ENCODE measurements at places on chromosomes 11 and 22.

DNA sequence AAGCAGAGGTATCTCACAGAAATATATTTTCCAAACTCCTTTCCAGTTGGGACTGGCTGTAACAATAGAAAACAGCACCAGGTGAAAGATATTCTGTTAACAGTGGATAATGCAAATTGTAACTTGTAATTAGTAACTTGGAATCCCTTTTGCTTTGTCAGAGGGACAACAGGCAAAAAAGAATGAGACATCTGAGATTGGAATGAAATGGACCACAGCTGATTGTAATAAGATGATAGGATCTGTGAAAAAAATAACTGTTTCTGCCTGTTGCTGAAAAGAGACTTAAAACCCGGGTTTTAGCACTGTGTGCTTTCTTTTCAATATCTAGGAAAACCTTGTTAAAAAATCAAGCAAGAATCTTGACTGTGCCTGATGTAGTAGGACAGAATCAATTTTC, 655.7 kb downstream of the METTL15 start:
- DNase-seq = no peak

GRCh38 chr11:128629516-128630106, 42.3 kb upstream of the ETS1 start:
- DNase-seq = no peak

DNA sequence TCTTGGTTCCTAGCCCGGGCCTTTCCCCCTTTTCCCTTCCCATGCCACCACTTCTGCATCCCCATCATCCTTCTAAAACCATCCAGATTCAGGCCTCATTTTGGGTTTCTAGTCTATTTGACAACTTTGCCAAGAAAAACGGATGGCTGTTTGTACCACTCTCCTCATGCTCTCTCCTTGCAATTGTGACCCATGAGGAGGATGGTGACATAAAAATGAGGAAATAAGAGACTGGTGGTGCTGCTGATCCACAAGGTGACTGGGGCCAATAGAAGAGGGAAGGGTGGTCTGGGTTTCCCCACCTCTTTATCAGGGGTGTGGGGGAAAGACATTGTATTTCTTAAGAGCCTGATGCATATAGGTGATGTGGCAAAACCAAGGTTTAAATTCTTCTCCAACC, 1.0 kb downstream of the MS4A4A start:
- no peak for DNase-seq

DNA sequence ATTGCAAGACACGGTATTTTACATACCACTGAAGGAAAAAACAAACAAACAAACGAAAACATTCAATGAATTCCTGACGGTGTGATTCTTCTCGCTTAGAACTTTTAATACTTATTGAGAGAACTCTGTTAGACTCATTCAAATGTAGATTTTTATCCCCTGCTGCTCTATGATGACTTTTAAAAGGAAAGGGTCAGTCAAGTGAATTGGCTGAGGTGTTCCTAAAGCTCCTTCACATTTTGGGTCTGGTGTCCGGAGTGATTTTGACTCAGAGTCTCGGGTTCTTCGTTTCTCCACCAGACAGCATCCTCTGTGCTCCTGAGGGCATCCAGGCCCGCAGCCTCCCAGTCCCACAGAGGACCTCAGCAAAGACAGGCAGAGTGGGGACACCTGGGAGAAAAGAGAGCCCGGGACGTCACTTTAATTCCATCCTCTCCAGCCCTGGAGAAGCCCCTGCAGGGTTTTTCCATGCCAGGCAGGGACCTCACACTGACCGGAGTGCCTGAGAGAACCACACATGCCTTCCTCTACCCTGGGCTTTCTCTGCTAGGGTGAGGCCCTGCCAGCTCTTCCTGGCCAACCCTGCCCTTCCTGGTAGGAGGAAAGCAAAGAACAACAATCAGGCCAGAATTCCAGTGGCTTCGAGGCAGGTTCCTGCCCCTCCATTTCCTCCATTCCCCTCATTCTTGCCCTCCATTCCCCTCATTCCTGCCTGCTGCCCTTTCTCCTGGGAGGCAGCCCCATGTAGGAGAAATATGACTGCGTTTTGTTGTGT, 1.4 kb upstream of the CSF2RB start:
- DNase-seq = no peak

DNA sequence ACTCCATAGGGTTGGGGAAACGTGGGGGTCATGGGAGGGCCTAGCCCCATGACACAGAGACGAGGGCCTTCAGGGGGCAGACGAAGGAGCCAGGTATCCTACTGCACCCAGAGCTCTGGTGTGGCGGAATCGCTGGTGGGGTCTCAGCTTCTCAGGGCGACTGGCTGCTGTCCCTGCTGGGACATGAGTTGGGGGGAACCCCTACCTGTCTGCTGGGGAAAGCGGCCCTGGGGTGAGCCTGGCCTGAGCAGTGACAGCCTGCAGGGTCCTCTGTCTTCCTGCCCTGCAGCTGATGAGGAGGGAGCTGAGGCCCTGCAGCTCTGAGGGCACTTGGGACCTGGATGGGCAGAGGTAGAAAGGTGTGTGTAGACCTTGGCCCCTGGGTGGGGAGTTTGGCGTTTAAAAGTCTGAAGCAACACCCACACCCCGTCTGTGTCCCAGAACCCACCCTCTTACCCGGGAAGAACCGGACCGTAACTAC, 33.6 kb upstream of the GRAMD4 start:
- peak; percentile 78 for DNase-seq
